ENCODE measurements at places on chromosomes 11 and 22. TPM values are rescaled to one million over a fixed set of nuclear protein-coding genes. Genes with fewer than 3 reads are reported as not detected.

Gene CRKL
- total RNA-seq = 39.8 TPM

GRCh38 chr11:104905271-104905670 is 7.0 kb upstream of the CASP12 start:
- H3K4me1 ChIP-seq = no peaks in the 10 kb centered on the region
- no peak overlapping the region for H3K27ac ChIP-seq
- DNase-seq = no peak
- no peak overlapping the region for H3K4me3 ChIP-seq

GRCh38 chr11:81915045-81915444 is 818.6 kb downstream of the FAM181B start:
- H3K27ac ChIP-seq = no peak overlapping the region
- H3K4me1 ChIP-seq = no peaks in the 10 kb centered on the region
- DNase-seq = no peak
- H3K27me3 ChIP-seq = no peaks in the 10 kb centered on the region

DNA sequence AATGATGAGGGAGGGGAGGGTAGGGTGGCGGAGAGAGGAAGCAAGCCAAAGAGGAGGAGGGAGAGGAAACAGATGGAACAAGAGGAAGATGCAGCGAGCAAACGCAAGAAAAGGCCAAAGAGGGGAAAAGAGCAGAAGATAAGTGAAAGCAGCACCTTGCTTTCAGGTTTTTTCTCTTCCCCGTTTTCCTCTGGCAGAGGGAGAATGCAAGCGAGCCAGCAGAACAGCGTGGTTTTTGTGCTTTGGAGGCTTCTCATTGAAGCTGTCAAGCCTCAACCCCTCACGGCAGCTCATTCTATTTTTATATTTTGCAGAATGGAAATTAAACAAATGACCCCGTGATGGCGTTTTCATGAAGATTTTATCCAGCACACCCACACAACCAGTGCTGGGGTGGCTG is 67.1 kb upstream of the GRAMD1B start:
- H3K4me1 ChIP-seq = peaks cover 5% of the 10 kb centered on the region
- peaks cover 53% of the 10 kb centered on the region for H3K27me3 ChIP-seq
- peak; percentile 4 for DNase-seq
- H3K4me3 ChIP-seq = peak overlapping the region; percentile 4
- H3K36me3 ChIP-seq = no peaks in the 10 kb centered on the region

DNA sequence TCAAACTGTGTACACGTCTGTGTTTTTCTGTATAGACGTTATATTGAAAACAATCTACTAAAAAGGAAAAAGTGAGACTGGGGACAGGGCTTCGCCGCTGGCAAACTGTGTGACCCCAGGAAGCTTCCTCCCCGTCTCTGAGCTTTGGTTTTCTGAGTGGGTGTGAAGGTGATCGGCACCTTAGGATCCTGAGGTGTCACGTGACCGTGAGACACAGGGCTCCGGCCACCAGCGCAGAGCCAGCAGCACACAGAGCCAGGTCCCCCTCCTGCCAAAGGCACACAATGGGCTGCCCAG is 32.0 kb downstream of the KIAA0930 start:
- H3K36me3 ChIP-seq = no peaks in the 10 kb centered on the region
- no peak for DNase-seq
- peaks cover 38% of the 10 kb centered on the region for H3K4me1 ChIP-seq
- no peak overlapping the region for H3K4me3 ChIP-seq

- no peaks in the 10 kb centered on the region for H3K36me3 ChIP-seq
- H3K4me1 ChIP-seq = no peaks in the 10 kb centered on the region
- DNase-seq = no peak
- H3K4me3 ChIP-seq = no peak overlapping the region
These were observed 85.2 kb upstream of the IGLL5 start for GRCh38 chr22:22802339-22802970.

- no peak for DNase-seq
- H3K27ac ChIP-seq = no peak overlapping the region
- no peaks in the 10 kb centered on the region for H3K36me3 ChIP-seq
These were observed 244.0 kb downstream of the TBC1D22A start for GRCh38 chr22:47006433-47006832.

- no peak overlapping the region for H3K4me3 ChIP-seq
- no peaks in the 10 kb centered on the region for H3K27me3 ChIP-seq
- H3K4me1 ChIP-seq = peaks cover 4% of the 10 kb centered on the region
These were observed 603 bp downstream of the CDHR5 start for GRCh38 chr11:623999-624704.

- no peaks in the 10 kb centered on the region for H3K27me3 ChIP-seq
- H3K27ac ChIP-seq = no peak overlapping the region
- H3K36me3 ChIP-seq = no peaks in the 10 kb centered on the region
- H3K4me3 ChIP-seq = no peak overlapping the region
- DNase-seq = peak; percentile 31
These were observed 12.4 kb downstream of the GLYATL2 start for GRCh38 chr11:58832056-58832645.

DNA sequence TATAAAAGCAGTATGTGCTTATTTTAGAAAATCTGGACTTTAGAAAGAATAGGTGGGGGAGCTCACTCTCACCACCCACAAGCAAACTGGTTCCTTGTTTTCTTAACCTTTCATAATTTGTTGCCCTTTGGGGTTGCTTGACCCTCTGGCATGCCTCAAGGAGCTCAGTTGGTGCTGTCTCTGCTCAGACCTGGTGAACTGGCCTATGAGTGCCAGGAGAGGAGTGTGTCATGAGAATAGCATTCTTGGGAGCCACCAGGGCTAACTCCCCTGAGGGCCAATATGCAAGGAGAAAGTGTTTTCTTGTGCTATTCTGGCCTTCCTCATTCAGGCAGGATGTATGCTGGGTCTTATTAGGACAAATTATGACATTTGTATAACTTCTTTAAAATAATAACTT is 21.0 kb upstream of the AMOTL1 start:
- peaks cover 56% of the 10 kb centered on the region for H3K4me1 ChIP-seq
- DNase-seq = peak; percentile 78
- no peaks in the 10 kb centered on the region for H3K36me3 ChIP-seq
- no peak overlapping the region for H3K4me3 ChIP-seq

DNA sequence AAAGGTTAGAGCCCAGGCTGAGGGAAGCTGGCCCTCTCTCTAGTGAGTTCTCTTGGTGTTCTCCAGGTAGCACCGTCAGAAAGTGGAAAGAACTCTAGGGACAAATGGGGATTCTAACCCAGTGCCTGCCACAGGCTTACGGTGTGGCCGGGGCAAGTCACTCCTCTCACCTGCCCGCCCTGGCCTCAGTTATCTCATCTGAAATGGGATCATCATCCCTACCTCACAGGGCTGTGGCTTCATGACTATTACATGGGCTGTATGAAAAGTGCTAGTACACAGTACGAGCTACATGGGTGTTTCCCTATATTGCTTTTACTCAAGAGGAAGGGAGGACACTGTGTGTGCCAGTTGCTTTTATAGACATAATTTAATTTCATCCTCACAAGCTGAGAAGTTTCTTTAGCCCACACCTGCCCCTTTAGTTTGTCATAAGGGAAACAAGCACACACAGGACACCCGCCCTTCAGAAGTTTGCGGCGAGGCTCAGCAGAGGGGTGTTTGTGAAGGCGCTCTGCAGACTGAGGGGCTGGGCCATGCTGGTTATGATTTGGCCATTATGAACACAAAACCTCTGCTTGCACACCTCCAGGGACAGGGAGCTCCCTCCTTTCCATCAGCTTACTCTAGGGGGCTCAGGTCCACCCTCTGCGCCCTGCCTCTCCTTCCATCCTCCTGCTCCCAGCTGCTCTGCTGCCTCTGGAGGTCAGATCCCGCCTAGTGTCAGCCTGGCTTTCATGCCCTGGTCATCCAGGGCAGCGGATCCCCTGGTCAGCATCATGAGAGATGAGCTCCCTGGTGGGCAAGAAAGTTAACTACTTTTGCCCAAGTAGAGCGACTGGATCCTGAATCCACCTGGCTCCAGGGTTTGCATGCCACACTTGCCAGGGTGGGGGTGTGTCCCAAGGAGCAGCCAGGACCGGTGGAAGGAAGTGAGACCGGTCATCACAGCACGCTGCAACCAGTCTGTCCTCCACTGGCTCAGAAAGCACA is 1.2 kb downstream of the KLHL35 start:
- H3K27ac ChIP-seq = no peak overlapping the region
- peaks cover 20% of the 10 kb centered on the region for H3K27me3 ChIP-seq
- DNase-seq = peak; percentile 16

DNA sequence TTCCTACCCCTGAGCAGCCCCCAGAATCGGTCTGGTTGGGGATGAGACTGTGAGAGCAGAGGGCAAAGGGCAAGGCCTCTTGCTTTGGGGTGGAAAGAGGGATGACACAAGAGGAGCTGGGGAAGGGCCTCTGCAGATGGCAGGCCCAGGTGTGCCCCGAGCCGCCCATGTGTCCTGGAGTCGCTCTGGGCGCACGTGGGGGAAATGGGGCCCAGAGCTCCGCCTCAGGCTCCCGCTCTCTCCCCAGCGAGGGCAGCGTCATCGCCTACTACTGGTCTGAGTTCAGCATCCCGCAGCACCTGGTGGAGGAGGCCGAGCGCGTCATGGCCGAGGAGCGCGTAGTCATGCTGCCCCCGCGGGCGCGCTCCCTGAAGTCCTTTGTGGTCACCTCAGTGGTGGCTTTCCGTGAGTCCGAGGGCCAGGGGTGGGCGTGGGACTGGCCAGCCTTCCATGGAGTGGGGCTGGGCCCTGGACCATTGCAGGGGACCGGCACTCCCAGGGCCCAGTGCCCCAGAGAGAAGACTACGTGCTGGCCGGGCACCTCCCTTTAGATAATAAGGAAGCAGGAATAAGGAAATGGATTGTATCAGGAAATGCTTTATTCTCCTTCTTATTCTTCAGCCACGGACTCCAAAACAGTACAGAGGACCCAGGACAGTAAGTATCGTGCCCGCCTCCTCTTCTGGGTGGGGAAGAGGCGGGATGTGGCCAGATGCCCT is 30.1 kb downstream of the ST14 start:
- no peaks in the 10 kb centered on the region for H3K4me1 ChIP-seq

All from GM23248 (cell line).